ENCODE measurements at places on chromosomes 16 and 17.

- DNase-seq: no peak
Observed at GRCh38 chr17:11747441-11747840, 149.2 kb downstream of the DNAH9 start.

GRCh38 chr17:2710803-2711607 lies 559 bp downstream of the CLUH start:
- DNase-seq: no peak

DNA sequence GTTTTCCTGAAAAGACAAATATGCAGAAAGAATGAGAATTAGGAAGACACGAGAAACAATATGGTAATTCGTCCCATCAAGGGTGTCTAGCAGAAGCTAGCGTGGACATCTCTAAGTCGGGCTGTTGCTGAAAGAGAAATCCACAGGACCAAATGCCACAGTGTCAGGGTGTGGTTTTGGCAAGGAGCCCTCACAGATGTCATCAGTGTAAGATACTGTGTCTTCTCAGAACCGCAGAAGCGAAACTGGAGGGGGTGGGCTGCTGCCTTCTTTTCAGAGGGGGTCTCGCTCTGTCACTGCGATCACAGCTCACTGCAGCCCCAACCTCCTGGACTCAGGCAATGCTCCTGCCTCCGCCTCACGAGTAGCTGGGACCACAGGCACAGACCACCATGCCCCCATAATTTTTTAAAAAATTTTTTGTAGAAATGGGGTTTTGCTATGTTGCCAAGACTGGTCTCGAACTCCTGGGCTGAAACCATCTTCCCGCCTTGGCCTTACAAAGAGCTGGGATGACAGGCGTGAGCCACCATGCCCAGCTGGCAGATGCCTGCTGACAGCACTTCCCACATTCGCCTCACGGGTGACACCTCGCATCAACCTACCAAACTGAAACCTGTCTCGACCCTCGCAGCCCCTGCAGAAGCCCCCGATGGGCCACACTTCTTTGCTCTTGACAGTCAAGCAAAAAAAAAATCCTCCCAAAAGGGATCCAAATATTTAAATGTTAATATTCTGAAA lies 26.2 kb downstream of the TRAP1 start:
- DNase-seq: no peak

DNA sequence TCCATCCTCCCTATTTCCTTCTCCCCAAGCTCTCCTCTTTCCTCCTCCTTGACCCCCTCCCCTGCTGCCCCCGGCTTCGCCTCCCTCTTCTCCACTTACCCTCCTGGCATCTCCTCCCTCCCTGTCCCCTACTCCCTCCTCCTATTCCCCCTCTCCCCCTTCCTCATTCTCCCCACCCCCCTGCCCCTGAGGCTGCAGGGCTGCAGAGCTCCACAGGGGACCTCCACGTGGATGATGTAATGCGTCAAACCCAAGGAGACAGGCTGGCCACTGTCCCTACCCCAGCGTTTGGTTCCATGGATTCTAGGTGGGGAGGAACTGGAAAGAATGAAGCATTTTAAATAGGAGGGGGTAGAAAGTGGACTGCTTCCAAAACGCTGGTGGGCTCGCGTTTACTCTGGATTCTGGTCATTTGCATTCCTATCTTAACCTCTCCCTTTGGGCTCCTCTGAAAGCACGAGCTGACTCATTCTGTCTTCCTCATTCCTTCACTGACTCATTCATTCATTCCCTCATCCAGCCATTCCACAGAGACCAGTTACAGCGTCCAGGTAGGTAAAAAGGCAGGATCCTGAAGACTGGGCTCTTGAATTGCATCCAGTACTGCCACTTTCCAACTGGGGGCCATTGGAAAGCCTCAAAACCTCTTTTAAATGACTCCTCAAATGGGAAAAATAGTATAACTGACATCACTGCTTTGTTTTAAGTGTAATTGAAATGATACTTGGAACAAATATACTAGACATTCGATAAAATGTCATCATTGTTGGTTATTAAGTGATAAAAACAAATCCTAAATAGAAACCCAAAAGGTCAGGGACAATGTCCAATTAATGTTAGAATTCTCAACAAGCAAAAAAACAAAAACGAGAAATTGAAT lies 943 bp upstream of the COTL1 start:
- peak; percentile 98 for DNase-seq

GRCh38 chr16:12145918-12146317 lies 169.4 kb downstream of the SNX29 start:
- no peak for DNase-seq

DNA sequence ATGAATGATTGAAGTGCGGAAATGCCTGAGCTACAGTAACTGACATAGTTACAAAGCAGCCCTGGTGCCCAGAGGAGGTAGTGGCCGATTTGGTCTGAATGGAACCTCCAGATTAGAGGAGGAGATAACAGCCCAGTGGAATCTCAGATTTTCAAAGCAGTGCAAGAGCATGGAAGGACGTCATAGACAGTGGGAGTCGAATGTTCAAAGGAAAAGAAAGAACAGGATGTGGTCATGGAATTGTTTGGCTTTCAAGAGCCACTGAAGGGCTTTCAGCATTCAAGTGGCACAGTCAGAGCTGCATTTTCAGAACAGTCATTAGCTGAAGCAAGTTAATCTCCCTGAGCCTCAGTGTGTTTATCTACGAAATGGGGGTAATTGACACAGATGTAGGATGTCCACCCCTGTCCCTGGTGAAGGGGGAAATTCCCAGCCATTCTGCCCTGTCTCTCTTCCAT lies 104.6 kb upstream of the CACNG3 start:
- peak; percentile 62 for DNase-seq

GRCh38 chr17:37016780-37017179 lies 68.0 kb downstream of the AATF start:
- no peak for DNase-seq

DNA sequence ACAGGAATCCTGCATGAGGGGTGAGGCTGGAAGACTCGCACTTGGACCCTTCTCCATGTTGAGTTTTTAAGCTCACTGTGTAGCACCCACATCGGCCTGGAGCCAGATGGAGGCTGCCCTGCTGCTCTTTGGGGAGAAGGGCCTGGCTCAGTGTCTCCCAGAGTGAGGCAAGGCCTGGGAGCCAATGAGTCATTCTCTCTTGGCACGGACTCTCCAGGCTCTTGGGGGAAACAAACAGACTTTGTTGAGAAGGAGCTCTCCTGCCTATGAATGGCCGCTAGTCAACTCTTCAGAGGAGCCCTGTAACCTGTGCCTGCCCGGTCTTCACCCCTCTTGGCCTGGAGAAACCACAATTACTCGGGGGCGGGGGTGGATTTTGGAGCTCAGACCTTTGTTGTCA lies 50.8 kb upstream of the MAF start:
- peak; percentile 66 for DNase-seq

DNA sequence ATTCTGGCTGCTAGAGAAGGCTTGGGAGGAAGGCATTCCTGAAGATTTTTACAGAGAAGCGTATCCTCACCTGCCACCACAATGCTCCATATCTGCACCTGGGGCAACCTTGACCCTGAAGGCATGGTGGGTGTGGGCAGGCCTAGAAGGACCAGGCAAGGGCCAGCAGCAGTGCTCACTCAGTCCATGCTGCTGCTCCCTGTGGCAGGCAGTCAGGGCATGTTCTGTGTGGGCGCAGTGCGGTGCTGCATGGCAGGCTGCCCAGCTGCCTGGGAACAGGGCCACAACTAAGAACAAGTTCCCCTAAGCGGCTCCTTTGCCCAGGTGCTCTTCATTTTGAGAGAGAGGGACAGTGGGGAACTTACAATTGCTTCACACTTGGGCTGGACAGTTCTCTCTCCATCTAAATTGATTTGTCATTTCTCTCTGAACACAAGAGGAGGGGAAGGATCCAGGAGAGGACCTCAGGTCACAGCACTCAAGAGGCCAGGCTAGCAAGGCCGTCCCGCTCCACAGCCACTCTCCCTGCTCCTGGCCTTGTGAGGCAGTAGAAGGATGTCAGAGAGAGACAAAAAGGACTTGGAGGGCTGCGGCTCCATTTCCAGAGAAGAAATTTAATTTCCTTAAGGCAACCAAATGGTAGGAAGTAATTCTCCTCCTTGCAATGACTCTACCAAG lies 158.8 kb downstream of the AATF start:
- DNase-seq: peak; percentile 25

DNA sequence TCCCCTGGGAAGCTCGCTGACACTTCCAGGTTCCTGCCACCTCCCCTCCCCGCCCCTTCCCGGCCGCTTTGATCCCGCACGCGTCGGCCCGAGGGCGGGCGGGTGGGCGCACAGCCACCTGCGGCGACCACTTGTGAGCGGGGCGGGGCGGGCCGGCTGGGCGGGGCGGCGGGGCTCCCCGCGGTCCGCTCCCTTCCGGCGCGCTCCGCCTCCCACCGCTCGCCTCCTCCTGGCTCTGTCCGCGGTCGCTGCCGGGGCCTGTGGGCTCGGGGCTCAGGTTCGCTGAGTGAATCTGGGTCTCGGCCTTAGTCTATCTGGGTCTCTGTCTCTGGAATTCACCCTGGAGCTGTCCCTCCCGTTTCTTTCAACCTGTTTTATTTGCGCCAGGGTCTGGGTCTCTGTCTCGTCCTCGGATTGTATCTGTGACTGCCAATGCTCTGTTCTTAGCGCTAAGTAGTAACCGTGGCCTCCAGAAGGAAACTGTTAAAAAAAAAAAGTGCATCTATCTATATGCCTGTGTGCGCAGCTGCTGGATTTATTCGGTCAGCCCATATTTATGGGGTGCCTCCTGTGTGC lies 2.7 kb upstream of the HES7 start:
- no peak for DNase-seq

- no peak for DNase-seq
Observed at GRCh38 chr16:67388591-67388990, 4.7 kb downstream of the TPPP3 start.

DNA sequence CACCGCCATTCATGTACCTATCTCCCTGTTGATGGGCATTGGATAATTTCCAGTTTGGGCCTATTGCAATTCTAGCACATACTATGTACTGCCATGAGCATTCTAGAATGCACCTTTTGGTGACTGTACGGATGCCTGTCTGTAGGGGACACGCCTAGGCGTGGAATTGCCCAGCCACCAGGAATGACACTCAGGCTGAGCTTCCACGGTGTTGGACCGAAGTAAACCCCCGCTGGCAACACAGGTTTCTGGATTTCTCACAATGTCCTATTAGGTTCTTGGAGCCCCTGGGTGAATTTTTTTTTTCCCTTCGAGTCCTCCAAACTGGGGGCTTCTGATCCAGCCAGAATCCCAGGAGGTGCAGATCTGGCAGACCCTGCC lies 146.6 kb downstream of the IRF8 start:
- no peak for DNase-seq

Data from H4 (cell line).